ENCODE measurements at places on chromosomes 11 and 22. TPM values are rescaled to one million over a fixed set of nuclear protein-coding genes. Genes with fewer than 3 reads are reported as not detected.

Gene CHRM1
- not detected for total RNA-seq

Gene MAPK12
- total RNA-seq: 44.8 TPM

Gene TRIM66
- total RNA-seq: 8.3 TPM

Gene DGAT2
- total RNA-seq: 5.6 TPM

Gene TMPRSS6
- not detected for total RNA-seq

Gene CSTPP1
- 21.1 TPM for total RNA-seq

Gene SGSM1
- not detected for total RNA-seq

Gene FGF3
- not detected for total RNA-seq

Gene OR2AG1
- not detected for total RNA-seq

Gene SLCO2B1
- total RNA-seq: 0.30 TPM

Gene DNAJB7
- not detected for total RNA-seq

Gene DCHS1
- total RNA-seq: 10.4 TPM

Gene ZBED4
- total RNA-seq: 9.8 TPM

Gene KIRREL3
- total RNA-seq: 0.59 TPM

Gene PGGHG
- 21.6 TPM for total RNA-seq

Gene SYT9
- total RNA-seq: 0.05 TPM

Gene OVCH2
- not detected for total RNA-seq

Gene GAL3ST3
- total RNA-seq: not detected

Gene OR8D4
- total RNA-seq: not detected

Gene CHCHD10
- 3.0 TPM for total RNA-seq

Gene GNB1L
- total RNA-seq: 5.3 TPM

Gene E2F8
- 0.92 TPM for total RNA-seq

Gene IRAG1
- total RNA-seq: 8.6 TPM

Gene TMEM86A
- total RNA-seq: 1.8 TPM

Gene NARS2
- 20.6 TPM for total RNA-seq

Gene P2RX6
- 4.5 TPM for total RNA-seq

Gene RPS3
- total RNA-seq: 1,278 TPM

Gene TNNI2
- not detected for total RNA-seq

Gene GTPBP1
- total RNA-seq: 25.2 TPM

Gene P2RX3
- not detected for total RNA-seq

Gene FOSL1
- 6.2 TPM for total RNA-seq

Gene PGA4
- not detected for total RNA-seq

Gene TTC36
- 0.59 TPM for total RNA-seq

Gene SCGB1D4
- not detected for total RNA-seq

Gene MRGPRF
- 14.7 TPM for total RNA-seq

Gene TRIM48
- total RNA-seq: not detected

Gene CAVIN3
- total RNA-seq: 123 TPM

Gene LRRC74B
- total RNA-seq: under 0.01 TPM
